ENCODE measurements at places on chromosomes 2 and 18. TPM values are rescaled to one million over a fixed set of nuclear protein-coding genes. Genes with fewer than 3 reads are reported as not detected.

DNA sequence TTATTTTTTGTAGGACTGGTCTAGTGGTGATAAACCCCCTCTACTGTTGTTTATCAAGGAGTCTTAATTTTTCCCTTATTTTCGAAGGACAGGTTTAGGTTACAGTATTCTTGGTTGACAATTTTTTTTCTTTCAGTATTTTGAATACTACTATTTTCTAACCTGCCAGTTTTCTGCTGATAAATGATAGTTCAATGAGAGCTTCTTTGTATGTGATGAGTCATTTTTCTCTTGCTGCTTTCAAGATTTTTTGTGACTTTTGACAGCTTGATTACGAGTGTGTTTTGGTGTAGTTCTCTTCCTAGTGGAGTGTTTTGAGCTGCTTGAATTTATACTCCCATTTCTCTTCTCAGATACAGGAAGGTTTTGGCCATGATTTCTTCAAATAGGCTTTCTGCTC, 77.5 kb downstream of the ACSL3 start:
- H3K27ac ChIP-seq = no peak overlapping the region
- DNase-seq = no peak
- no peaks in the 10 kb centered on the region for H3K27me3 ChIP-seq
- H3K36me3 ChIP-seq = peaks cover 53% of the 10 kb centered on the region
- no peak overlapping the region for H3K4me3 ChIP-seq

DNA sequence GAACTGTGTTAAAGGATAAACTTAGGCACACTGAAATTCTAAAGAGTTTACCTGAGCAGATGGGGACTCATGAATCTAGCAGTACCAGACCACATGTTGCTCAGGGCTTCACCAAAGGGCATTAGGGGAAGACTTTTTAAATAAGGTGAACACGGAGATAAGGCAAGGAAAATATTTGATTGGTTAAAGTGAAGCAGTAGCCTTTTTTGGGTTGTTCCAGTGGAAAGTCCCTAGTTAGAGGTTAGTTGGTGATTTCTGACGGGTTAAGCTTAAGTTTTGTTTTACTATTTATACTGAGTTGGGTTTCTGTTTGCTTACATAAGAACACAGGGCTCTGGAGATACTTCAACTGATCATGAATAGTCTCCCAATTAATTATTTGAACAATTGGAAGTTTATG, 722.5 kb downstream of the SOCS6 start:
- no peak overlapping the region for H3K4me3 ChIP-seq
- no peaks in the 10 kb centered on the region for H3K27me3 ChIP-seq
- H3K4me1 ChIP-seq = no peaks in the 10 kb centered on the region
- H3K36me3 ChIP-seq = no peaks in the 10 kb centered on the region

GRCh38 chr2:195636890-195637289, 20.1 kb upstream of the SLC39A10 start:
- no peaks in the 10 kb centered on the region for H3K36me3 ChIP-seq
- H3K4me1 ChIP-seq = peaks cover 5% of the 10 kb centered on the region
- DNase-seq = no peak
- H3K27ac ChIP-seq = no peak overlapping the region
- no peaks in the 10 kb centered on the region for H3K27me3 ChIP-seq

Gene RGPD6
- total RNA-seq = 17.5 TPM

All from activated CD8-positive, alpha-beta T cell treated with anti-CD3 and anti-CD28 coated beads for 36 hours (primary cell).